Stimulated activated CD4-positive, alpha-beta T cell treated with anti-CD3 and anti-CD28 coated beads, Interleukin-1b, Interleukin-23, amount 100 ng/mL, for 24 hours (primary cell): ENCODE measurements at places on chromosomes 7 and 10.

DNA sequence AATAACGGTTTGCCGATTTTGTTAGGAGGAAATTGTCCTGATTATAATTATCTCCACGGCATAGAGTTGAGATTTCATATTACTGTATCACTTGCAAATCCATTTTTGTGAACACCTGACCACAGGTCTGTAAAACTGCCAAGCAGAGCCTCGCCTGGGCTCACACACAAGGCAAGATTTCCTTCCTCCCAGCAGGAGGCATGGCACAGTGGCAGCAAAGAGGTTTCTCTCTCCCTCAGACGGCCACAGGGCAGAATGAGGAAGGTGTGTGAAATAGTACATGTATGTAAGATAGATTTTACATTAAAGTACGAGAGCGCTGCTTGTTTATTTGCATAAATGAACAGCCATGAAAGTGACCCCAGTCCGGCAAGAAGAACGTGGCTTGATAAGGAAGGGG is 130.1 kb downstream of the CELF2 start:
- no peak for DNase-seq

DNA sequence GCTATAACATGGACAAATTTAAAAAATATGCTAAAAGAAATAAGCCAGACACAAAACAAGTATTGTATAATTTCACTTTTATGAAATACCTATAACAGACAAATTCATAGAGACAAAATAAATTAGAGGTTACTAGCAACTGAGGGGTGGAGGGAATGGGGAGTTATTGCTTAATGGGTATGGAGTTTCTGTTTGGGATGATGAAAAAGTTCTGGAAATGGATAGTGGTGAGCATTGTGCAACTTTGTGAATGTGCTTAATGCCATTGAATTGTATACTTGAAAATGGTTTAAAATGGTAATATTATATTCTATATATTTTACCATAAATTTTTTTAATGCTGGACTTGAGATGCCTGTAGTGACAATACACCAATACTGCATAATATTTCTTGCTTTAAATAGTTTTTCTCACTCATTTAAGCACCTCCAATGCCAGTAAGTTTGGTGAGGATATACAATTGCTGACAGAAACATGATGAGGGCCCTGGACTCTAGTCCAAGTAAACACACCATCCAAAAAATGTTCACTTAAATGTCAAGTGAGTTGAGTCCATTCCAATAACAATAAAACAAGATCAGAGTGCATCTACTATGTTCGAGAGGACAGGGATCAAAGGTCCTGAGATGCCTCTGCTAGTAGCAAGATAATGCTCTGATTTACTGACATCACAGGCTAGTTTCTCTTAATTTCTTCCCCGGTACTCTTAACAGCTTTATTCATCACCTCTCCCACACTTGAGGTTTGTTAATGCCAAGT is 71.9 kb downstream of the NT5C2 start:
- DNase-seq: no peak

GRCh38 chr10:13928451-13928850 is 341.7 kb downstream of the PRPF18 start:
- no peak for DNase-seq

GRCh38 chr10:71782917-71783490 is 9.7 kb upstream of the VSIR start:
- DNase-seq: no peak

DNA sequence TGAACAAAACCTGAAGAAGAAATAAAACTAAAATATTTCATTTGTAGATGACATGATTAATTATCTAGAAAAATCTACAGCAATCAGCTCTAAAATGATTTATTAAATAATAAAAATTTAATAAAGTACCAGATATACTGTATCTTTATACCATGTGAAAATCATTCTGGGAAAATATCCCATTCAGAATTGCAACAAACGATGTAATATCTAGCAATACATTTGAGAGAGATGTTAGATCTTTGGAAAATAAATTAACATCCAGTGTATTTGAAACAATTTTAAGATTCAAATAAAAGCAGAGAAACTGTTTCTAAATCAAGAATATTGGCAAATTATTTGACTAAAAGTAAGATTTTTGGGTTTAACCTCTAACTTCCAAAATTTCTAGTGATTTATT is 62.2 kb downstream of the ZEB1 start:
- no peak for DNase-seq

GRCh38 chr7:11208883-11209465 is 235.3 kb downstream of the PHF14 start:
- no peak for DNase-seq

DNA sequence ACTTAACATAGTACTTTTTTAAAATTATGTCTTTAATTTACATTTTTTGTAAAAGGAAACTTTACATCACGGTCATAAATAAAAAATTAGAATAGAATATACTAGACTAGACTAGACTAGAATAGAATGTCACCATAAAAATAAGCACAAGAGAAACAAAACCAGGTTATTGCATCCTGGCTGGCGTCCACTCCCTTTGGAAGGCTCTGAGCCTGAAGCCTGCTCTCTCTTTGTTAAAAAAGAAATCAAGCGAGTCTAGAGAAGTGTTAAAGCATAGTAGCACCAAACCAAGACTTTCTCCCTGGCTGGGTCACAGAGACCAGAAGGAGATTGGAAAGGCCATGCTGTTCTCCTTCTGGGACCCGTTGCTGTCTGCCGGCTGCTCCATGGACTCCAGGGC is 104.6 kb downstream of the C10orf105 start:
- no peak for DNase-seq

DNA sequence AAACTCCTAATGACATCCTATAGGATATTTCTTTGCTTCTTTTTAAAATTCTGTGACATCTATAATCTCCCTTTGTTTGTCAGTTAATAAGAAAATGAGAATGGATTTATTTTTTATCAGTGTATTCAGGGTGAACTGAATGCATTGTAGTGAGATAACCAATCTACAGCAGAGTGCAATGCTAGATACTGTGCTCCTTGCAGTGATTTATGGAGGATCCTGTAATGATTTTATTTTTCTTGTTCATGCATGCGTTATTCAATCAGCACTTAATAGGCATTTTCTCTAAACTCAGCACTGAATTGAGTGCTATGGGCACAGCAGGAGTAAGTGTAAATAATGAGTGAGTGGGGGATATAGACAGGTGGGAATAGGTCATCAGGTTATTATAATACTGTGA is 253.9 kb downstream of the CDK14 start:
- no peak for DNase-seq

GRCh38 chr7:133910761-133911160 is 216.4 kb upstream of the LRGUK start:
- DNase-seq: no peak

- DNase-seq: no peak
These were observed 1357.5 kb upstream of the SORCS1 start for GRCh38 chr10:108521827-108522492.

DNA sequence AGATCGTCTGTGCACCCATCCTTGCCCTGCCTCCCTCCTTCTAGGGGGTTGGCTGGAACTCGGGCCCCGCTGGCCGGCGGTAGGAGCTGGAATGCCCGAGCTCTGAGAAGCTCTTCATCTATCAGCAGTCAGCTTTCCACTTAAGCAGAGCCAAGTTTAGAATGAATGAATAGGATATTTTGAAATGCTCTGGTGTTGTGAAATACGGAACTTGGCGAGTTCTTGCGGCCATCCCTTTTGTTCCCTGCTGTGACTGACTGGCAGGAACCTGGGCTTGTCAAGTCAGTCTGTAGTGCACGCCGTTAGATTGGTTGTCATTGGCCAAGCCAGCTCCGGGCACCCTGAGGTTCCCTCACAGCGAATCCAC is 33.3 kb downstream of the FOXK1 start:
- DNase-seq: no peak

- no peak for DNase-seq
These were observed 391.4 kb upstream of the AKR1E2 start for GRCh38 chr10:4434516-4435071.

- no peak for DNase-seq
These were observed 2.5 kb downstream of the TSPAN15 start for GRCh38 chr10:69453795-69454194.

GRCh38 chr7:44277391-44277790 is 48.0 kb downstream of the CAMK2B start:
- no peak for DNase-seq

- DNase-seq: no peak
These were observed 36.3 kb downstream of the CCM2 start for GRCh38 chr7:45036317-45036716.

DNA sequence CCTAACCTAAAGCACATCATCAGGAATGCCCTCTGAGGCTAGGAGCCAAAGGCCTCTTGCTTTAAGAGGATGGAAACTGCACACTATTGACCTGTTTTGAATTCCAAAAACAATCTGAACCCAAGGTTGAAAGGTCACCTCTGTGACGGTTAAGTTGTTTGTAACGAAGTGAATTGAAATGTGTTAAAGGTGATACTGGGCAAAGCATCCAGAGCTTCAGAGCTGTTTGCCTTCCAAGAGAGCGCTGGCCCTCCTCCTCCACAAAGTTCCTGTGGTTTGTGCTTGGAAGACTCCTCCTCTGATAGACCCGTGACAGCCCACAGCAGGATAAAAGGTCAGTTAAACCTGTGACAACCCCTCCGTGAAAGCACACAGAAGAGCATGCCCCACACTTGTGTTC is 133.7 kb upstream of the CTTNBP2 start:
- no peak for DNase-seq

DNA sequence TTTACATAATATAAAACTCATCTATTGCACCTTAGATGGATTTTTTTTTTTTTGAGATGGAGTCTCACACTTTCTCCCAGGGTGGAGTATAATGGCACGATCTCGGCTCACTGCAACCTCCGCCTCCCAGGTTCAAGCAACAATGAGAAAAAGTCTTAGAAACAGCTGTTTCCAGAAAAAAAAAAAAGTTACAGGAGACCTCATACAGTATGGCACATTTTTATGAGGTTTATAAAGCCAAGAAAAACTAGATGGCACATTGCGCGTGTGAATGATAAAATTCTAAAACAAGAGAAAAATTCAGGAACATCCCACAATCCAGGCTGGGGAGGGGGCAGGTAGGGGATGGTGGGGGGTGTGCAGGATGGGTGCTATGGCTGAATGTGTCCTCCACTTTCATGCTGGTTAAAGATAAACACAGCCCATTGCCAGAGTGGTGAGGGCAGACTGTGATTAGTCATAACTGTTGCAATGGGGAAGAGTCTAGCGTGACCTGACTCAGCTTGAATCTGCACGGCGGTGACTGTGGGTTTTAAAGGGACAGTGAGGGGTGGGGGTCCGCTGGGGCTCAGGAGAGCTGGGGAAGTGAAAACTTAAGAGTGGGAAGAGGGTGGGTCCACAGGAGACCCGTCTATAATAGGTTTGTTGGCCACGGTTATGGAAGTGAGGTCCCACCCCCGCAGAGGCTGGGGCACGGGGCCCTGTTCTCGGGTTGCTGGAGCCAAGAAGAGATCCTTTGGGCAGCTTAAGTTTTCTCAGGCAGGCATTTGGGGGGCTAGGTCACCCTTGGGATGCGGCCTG is 11.9 kb upstream of the LRRC27 start:
- DNase-seq: no peak

GRCh38 chr10:57706576-57707299 is 561.0 kb downstream of the IPMK start:
- DNase-seq: no peak

- DNase-seq: no peak
These were observed 56.1 kb upstream of the ELN start for GRCh38 chr7:73971704-73972341.

GRCh38 chr10:84114088-84114667 is 25.1 kb upstream of the GHITM start:
- DNase-seq: no peak
